NCI-H187 (cell line): ENCODE measurements at places on chromosomes 1 and 21.
A peak's percentile ranks its signal among the peaks of the same experiment; 100 is the strongest.

DNA sequence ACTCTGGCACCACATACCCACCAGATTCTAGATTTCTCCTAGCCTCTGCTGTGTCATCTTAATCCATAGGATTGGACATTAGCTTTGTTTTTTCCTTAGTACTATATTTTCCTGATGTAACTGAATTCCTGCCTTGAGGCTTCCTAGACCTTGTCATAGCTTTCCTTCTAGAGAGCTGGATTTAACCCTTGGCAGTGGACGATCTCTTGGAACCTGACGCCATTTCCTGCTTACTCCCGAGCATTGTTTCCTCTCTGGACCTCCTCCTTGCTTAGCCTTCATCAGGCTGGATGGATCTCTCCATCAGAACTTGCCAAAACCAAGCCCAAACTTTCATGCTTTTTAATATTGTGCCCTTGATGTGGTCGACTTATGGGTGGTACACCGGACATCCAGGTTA is 1.5 kb downstream of the APOBEC4 start:
- no peak for DNase-seq

- DNase-seq: no peak
Observed at GRCh38 chr1:197807216-197807615, 31.9 kb upstream of the DENND1B start.

- DNase-seq: no peak
Observed at GRCh38 chr21:37253991-37254390, 13.1 kb downstream of the VPS26C start.

GRCh38 chr1:78377356-78377928 is 113.3 kb upstream of the PTGFR start:
- DNase-seq: no peak

DNA sequence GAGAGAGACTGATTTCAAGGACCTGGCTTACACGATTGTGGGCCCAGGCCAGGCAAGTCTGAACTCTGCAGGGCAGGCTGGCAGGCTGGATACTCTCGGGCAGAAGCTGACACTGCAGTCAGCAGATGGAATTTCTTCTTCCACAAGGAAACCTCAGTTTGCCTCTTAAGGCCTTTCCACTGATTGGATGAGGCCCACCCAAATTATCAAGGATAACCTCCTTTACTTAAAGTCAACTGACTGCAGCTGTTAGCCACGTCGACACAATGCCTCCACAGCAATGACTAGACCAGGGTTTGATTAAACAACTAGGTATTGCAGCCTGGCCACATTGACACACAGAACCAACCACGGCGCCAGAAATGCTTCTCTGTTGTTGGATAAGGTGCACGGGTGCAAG is 130.5 kb downstream of the PSMG1 start:
- DNase-seq: no peak

GRCh38 chr1:26096471-26096870 is 15.2 kb upstream of the PDIK1L start:
- no peak for DNase-seq

DNA sequence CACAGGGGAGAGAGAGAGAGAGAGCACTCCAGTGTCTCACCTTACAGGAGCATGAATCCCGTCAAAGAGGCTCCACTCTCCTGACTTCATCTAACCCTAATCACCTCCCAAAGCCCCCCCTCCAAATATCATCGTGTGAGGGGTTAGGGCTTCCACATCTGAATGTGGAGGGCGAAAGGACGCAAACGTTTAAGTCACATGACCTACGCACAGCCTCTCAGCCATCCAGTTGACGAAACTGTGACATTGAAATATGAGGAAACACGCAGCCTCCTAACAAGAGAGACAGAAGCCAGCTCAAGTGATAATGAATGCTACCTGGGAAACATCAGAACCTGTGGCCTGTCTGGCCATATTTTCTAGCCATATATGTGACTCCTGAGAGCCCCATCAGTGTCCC is 63.7 kb downstream of the MATN1 start:
- no peak for DNase-seq

GRCh38 chr1:56576880-56577405 is 2.4 kb downstream of the PLPP3 start:
- DNase-seq: peak; percentile 8
